Osteocyte (in vitro differentiated cells): ENCODE measurements at places on chromosomes 7 and 10. TPM values are rescaled to one million over a fixed set of nuclear protein-coding genes. Genes with fewer than 3 reads are reported as not detected.
A peak's percentile ranks its signal among the peaks of the same experiment; 100 is the strongest.

GRCh38 chr10:72337039-72337629, 17.6 kb downstream of the DNAJB12 start:
- peak; percentile 93 for DNase-seq

The PSD gene
- total RNA-seq, result 0.99 and 1.8 TPM in 2 replicates

- DNase-seq, result no peak
Measured at GRCh38 chr7:103418241-103418640, 27.8 kb downstream of the SLC26A5 start.

- no peak for DNase-seq
Measured at GRCh38 chr10:116674901-116675423, 54.2 kb downstream of the PNLIPRP2 start.

The AHCYL2 gene
- total RNA-seq, result 19.0 and 19.9 TPM in 2 replicates

DNA sequence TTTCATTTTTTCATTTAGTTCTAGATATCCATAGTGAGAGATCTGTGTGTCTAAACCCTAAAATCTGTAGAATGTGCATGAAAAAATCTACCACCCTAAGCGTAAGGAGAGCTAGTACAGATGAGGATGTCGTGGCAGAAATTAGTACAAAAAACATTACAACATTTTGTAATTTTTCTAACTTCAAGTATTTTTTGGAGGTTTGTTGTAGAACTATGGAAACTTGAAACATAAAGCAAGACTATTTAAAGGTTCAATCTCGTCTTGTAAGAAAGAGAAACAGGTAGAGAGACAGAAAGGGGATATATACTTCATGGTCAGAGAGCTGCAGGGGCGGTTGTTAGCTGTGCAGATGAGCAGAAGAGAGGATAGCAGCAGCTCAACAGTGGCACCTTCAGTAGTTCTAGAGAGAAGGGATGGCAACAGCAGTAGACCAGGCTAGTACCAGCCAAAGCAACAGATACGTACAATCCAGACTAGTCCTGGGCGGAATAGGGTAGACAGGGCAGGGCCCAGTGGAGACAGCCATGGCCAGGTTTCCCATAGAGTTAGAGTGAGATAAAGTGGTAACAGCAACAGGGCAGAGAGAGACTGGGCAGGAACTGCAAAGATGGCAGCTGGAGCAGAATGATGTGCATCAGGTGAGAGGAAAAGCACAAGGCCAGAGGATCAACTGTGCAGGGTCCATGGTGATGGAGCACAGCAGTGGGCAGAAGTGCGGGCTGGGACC, 145.2 kb downstream of the FRMD4A start:
- no peak for DNase-seq

GRCh38 chr10:130127364-130128061, 8.7 kb upstream of the GLRX3 start:
- DNase-seq, result no peak

DNA sequence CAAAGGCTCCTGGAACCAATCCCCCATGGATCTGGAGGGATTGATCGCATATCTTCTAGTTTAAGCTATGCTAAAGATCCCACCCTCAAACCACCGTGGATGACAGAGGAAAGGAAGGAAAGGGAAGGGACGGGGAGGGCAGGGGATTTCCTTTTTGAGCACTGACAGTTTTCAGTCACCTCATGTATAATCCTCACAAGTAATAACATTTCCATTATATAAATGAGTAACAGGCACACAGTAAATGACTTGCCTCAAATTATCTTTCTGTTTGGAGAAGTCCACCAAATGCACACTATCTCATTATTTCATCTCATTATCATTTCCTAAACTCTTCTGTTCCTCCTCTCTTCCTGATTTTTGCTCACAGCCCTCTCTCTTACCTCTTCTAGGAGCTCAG, 127.1 kb upstream of the AOAH start:
- no peak for DNase-seq

DNA sequence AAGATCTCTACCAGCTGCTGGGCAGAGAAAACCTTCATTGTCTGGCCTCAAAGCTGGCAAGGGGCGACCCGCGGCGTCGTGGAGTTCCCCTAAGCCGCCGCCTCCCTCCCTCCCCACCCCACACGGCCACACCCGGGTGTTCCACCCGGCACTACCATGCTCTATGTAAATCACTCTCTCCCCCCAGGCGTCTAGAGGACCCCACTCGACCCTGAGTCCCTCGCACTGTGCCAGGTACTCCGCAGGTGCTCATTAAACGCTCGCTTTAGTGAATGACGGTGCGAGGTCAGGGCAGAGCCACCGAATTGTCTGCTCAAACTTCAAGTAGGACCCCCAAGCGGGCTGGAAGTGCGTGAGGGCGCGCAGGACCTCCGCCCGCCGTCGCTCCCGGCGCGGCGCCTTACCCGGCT, 628 bp downstream of the PARP12 start:
- DNase-seq, result peak; percentile 76

The EGFR gene
- 56.2 and 56.5 TPM in 2 replicates for total RNA-seq

DNA sequence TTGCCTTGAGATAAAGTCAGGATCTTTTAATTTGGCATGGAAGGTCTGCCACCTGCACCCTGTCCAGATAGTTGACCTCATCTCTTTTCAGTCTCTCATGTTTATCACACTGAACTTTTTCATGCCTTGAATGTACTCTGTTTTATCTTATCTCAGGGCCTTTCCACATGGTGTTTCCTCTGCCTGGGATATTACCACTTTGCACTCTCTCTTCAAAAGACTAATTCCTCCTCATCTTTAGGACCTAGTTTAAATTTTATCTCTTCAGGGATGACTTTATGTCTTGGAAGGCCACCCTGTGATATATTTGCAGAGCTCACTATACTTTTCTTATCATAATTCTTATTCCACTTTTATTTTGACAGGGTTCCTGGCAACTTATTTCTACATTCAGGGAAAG, 150.0 kb downstream of the DNAJB9 start:
- no peak for DNase-seq

DNA sequence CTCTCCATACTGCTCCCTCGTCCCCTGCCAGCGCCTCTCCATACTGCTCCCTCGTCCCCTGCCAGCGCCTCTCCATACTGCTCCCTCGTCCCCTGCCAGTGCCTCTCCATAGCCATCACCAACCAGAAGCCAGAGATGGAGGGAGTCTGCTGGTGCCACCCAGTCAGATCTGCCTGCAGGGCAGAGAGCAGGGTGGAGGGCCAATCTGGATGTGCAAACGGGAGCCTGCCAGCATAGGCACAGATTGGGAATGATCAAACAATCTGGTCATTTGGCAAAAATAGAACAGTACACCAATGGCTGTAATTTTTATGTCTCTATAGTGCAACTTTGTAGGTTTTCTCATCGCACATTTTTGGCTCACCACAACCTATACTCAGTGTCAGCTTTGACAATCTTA, 76.9 kb upstream of the LRRC4 start:
- no peak for DNase-seq

The ST8SIA6 gene
- total RNA-seq, result not detected in 2 replicates

- peak; percentile 34 for DNase-seq
Measured at GRCh38 chr7:35558841-35559240, 136.1 kb downstream of the HERPUD2 start.

The FEZF1 gene
- total RNA-seq, result not detected in 2 replicates

DNA sequence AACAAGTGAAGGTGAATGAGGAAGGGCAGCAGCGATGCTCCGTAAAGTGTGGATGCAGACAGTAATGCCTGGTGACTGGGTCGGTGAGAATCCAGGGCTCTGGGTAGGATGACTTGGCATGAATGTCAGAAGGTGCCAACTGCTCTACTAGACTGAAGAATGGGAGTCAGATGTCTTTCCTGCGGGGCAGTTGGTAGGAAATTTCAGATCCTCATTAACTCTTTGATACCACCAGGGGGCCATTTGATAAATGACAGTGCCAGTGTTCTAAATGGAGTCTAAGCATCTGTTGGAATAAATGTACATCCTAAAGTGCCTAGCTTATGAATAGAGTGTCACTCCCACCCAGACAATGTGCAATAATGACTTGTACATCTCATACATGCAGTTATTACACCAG, 462.0 kb downstream of the GRM8 start:
- DNase-seq, result no peak

GRCh38 chr7:149728491-149729375, 44.7 kb downstream of the ZNF467 start:
- peak; percentile 79 for DNase-seq

DNA sequence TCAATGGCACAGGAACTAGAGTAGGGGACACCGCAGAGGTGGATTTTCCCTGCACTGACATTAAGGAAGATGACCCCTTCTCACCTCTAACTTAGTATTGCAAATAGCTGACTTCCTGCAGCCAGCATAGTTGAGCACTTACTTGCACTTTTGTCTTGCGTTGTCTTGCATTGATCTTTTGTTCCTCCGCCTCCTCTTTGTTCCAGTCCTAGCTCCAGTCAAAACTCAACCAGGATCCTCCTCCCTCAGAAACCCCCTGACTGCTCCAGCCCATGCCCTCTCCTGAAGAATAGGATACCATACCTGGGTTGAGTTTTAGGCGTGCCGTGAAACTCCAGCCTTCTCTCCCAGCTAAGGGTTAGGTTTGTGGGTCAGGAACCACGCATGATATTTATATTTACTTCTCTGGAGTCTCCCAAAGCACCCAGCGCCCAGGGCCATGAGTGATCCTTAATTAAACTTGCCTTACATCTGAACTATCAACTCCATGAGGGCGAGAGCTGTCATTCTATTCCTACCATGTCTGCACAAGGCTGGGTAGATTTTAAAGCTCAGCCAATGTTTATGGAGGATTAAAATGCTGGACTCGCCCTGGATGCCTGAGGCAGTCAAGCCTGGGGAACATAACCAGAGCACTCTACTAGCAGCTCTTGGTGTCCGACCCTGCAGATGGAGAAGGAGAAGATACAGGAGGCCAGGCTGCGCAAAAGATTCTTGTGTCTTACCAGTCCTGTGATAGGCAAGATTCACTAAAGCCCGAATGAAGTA, 14.1 kb downstream of the ZNF467 start:
- no peak for DNase-seq

GRCh38 chr10:131811630-131812403, 89.0 kb upstream of the PPP2R2D start:
- peak; percentile 54 for DNase-seq

GRCh38 chr10:127354992-127355391, 158.6 kb upstream of the INSYN2A start:
- DNase-seq, result no peak

The GDF2 gene
- not detected in 2 replicates for total RNA-seq

The ABCB1 gene
- not detected in 2 replicates for total RNA-seq

- DNase-seq, result no peak
Measured at GRCh38 chr7:113143486-113144257, 25.3 kb upstream of the SMIM30 start.

DNA sequence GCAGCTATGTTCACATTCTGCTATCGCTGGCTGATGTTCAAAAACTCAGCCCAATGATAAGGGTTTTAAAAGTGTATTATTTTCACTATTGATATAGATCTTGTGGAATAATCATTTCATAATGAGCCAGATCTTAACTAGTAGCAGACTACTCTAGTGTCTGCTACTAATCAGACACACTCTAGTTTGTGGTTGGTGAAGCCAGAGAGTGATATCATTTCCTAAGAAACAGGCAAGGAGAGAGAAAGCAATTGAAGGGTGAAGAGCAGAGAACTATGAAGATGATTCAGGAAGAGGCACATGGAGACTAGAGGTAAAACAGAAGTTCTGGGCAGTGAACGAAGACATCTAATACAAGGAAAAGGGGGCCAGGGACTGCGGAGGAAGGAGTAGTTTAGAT, 58.2 kb upstream of the BET1 start:
- DNase-seq, result no peak

The ZCCHC24 gene
- total RNA-seq, result 85.7 and 88.3 TPM in 2 replicates

- no peak for DNase-seq
Measured at GRCh38 chr10:10917031-10917430, 100.6 kb upstream of the CELF2 start.

The TRPV5 gene
- total RNA-seq, result not detected in 2 replicates

DNA sequence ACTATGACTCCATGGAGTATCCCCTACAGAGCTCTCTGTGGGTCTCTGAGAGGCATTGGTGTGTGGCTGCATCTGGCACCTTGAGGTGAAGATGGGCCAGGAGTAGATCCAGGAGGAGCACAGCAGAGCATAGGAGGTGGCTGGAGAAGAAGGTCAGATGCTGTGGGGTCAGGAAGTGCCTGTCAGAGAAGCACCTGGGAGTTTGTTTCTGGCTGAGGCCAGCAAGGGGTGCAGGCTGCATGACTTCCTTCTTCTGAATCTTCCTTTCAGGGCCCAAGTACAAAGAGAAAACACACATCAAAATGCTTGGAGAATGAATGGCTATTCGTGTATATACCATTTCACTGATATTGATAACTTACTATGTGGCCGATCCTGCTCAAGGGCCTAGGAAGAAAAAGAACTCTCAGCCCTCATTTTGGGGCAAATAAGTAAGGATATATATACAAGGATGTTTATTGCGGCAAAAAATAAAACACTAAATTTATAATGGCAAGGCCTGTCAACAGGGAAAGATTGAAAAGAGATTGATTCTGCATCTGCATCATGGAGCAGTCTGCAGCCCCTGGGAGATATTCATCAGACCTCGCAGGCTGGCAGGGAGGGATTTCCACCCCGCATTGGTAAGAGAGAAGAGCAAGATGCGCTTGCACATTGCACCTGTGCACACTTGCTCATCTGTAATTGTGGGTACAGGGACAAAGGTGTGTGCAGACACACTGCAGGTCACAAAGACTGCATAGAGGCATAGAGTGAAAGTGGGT, 39.2 kb downstream of the PTPRE start:
- no peak for DNase-seq

GRCh38 chr10:52961323-52961722, 188.7 kb upstream of the MBL2 start:
- DNase-seq, result no peak

The HBP1 gene
- total RNA-seq, result 84.6 and 108 TPM in 2 replicates

DNA sequence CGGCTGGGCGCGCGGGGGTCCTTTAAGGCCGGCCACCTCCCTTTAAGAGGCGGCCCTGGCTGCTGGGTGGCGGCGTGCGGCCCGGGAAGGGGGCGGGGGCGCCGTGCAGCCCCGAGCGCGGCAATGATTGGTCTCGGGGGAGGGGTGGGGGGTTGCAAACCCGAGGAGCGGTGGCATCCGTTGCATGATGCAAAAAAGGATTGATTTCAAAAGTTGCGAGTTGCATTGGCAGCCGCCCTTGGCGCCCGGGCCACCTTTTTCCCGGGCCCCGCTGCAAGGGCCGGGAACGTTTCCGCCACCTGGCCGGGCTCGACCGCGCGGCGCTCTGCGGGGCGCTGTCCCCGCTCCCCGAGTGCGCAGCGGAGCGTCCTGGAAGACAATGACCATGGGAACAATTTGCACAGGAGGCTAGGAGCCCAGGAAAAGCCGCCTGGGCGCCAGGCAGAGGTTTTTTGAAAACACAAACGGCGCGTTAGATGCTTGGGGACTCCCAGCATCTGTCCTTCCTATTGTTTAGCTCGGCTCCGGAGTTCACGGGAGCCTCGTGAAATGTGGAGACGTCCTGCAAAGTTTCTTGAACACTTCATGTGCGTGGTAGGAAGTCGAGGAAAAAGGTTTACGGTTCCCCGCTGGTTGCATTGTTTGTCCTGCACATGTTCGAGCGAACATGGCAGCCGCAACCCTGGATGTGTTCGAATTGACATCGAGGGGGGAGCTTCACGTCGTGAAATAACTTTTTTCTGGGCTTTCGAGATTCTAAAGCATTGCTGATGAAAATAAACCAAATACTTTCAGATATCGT, at the start of gene SEPHS1:
SEPHS1 (minus strand) TSS at position 78 of the 802 bp plus-strand sequence. CDS start 3,343 bp downstream, outside the sequence.
- DNase-seq, result peak; percentile 89
